Testis (tissue), 5 donors: ENCODE measurements at places on chromosomes 11 and 22.

- H3K36me3 ChIP-seq, result no peaks in the 10 kb centered on the region
- H3K4me3 ChIP-seq, result no peak overlapping the region
- peaks cover 11% of the 10 kb centered on the region for H3K4me1 ChIP-seq
- H3K27me3 ChIP-seq, result no peaks in the 10 kb centered on the region
- no peak for DNase-seq
Observed at GRCh38 chr11:32387411-32387810, 47.9 kb downstream of the WT1 start.

DNA sequence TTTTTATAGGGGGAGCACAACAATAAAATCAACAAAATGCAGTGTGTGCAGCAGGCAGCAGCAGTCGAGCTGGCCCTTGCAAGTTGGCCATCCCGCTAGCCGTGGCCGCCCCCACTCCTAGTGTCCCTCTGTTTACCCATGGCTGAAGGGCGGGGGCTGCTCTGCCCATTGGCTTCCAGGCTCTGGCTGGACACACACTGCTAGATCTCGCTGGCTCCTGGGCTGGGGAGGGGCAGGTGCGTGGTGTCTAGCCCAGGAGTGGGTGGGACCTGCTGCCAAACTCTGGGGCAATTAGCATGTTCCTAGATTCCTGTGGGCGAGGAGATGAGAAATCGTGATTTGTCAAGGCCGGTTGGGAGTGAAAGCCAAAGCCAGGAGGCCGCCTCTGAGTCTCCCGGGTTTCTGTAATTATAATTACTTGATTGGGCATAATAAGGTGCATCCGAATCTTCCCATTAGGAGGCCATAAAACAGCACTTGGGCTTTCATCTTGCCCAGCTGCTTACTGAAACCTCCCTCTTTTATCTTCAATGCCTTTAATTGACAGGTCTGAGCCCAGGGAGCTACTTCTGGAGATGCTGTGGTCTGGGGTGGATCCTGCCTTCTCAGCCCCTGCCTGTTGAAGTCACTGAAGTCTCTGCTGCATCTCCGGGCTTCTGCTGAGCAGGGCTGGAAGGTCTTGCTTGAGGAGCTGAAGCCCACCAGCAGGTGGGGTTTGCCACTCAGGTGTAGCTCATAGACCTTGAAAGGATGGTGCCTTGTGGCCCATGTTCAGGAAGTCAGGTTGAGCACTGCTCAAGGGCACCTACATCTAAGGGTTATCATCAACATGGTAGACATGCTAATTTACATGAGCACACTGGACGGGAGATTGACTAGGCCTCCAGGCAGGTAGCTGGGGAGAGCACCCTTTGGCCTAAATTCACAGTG lies 44.5 kb upstream of the DKK3 start:
- DNase-seq, result no peak
- no peaks in the 10 kb centered on the region for H3K27me3 ChIP-seq
- H3K27ac ChIP-seq, result no peak overlapping the region
- peaks cover 13% of the 10 kb centered on the region for H3K4me1 ChIP-seq
- no peak overlapping the region for H3K4me3 ChIP-seq

DNA sequence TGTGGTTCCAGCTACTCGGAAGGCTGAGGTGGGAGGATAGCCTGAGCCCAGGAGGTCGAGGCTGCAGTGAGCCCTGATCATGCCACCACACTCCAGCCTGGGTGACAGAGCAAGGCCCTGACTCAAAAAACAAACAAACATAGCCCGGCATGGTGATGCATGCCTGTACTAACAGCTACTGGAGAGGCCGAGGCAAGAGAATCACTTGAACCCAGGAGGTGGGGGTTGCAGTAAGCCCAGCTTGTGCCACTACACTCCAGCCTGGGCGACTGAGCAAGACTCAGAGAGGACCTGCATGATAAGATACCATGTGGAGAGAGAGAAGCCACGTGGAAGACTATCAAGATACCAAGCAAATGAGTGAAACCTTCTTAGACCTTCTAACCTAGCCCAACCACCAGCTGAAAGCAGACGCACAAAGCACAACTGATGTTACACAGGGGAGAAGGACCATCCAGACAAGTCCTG lies 36.1 kb downstream of the AMBRA1 start:
- H3K4me1 ChIP-seq, result peaks cover 20% of the 10 kb centered on the region
- DNase-seq, result no peak
- H3K27me3 ChIP-seq, result no peaks in the 10 kb centered on the region

- no peak overlapping the region for H3K4me3 ChIP-seq
- no peaks in the 10 kb centered on the region for H3K36me3 ChIP-seq
- H3K4me1 ChIP-seq, result no peaks in the 10 kb centered on the region
- no peaks in the 10 kb centered on the region for H3K27me3 ChIP-seq
- no peak overlapping the region for H3K27ac ChIP-seq
Observed at GRCh38 chr11:122246874-122247273, 130.9 kb upstream of the BLID start.

- peak; percentile 34 for DNase-seq
- no peaks in the 10 kb centered on the region for H3K36me3 ChIP-seq
- H3K4me3 ChIP-seq, result no peak overlapping the region
Observed at GRCh38 chr11:5486421-5486820, 2.1 kb upstream of the OR52D1 start.

DNA sequence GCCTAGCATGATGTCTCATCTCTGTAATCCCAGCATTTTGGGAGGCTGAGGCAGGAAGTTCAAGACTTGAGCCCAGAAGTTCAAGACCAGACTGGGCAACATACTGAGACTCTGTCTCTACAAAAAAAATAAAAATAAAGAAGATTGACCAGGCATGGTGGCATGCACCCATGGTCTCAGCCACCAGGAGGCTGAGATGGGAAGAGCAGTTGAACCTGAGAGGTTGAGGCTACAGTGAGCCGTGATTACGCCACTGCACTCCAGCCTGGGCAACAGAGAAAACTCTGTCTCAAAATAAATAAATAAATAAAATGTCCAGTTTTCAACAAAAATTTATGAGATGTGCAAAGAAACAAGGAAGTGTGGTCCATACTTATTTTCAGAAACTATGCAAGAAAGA lies 28.3 kb downstream of the EFCAB6 start:
- no peaks in the 10 kb centered on the region for H3K4me1 ChIP-seq
- H3K27me3 ChIP-seq, result no peaks in the 10 kb centered on the region
- no peak overlapping the region for H3K27ac ChIP-seq
- H3K4me3 ChIP-seq, result no peak overlapping the region
- H3K36me3 ChIP-seq, result no peaks in the 10 kb centered on the region
